ENCODE measurements at places on chromosomes 4 and X. TPM values are rescaled to one million over a fixed set of nuclear protein-coding genes. Genes with fewer than 3 reads are reported as not detected.

MYOZ2 gene
- not detected for total RNA-seq

KLB gene
- total RNA-seq = not detected

GRCh38 chrX:47129157-47129898, 15.2 kb downstream of the NDUFB11 start:
- peak overlapping the region; percentile 99 for H3K27ac ChIP-seq
- H3K27me3 ChIP-seq = no peaks in the 10 kb centered on the region
- H3K36me3 ChIP-seq = no peaks in the 10 kb centered on the region
- peak; percentile 91 for DNase-seq

- no peak overlapping the region for H3K4me3 ChIP-seq
- no peak for DNase-seq
- H3K36me3 ChIP-seq = no peaks in the 10 kb centered on the region
- no peak overlapping the region for H3K27ac ChIP-seq
- H3K27me3 ChIP-seq = no peaks in the 10 kb centered on the region
- H3K4me1 ChIP-seq = peaks cover 41% of the 10 kb centered on the region
Observed at GRCh38 chrX:133749951-133750350, 235.4 kb downstream of the GPC3 start.

- no peaks in the 10 kb centered on the region for H3K27me3 ChIP-seq
- H3K27ac ChIP-seq = no peak overlapping the region
- no peak for DNase-seq
- H3K4me1 ChIP-seq = no peaks in the 10 kb centered on the region
- no peak overlapping the region for H3K4me3 ChIP-seq
Observed at GRCh38 chr4:85725721-85726170, 250.8 kb downstream of the ARHGAP24 start.

All from activated CD4-positive, alpha-beta T cell treated with anti-CD3 and anti-CD28 coated beads for 36 hours (primary cell).